ENCODE measurements at places on chromosomes 7 and 10.

DNA sequence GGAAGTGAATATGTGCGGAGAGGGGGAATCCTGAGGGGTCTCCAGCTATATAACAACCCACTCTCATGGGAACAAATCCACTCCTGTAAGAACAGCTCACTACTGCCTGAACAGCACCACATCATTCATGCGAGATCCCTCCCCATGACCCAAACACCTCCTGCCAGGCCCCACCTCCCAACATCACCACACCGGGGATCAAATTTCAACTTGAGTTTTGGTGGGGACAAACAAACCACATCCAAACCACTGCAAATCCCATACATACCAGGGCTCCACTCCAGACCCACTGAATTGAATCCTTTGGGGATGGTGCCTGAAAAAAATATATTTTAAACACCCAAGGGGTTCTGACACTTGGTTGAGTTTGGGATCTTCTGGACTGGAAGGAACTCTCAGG is 181.5 kb upstream of the PLXNA4 start:
- no peak for DNase-seq

- DNase-seq, result no peak
Measured at GRCh38 chr7:132656846-132657776, 80.8 kb upstream of the PLXNA4 start.

- DNase-seq, result no peak
Measured at GRCh38 chr10:71239946-71240795, 27.8 kb downstream of the UNC5B start.

DNA sequence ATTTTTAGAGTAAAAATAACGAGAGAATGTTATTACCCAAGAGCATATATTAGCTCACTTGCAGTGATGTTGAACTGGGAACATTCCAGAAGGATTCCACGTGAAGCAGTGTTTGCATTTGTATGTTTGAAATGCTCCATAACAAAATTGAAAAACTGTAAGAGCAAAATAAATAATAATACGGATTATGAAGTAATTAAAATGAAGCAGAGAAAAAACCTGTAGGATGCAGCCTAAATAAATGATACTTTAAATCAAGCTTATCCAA is 203.3 kb downstream of the BAMBI start:
- no peak for DNase-seq

DNA sequence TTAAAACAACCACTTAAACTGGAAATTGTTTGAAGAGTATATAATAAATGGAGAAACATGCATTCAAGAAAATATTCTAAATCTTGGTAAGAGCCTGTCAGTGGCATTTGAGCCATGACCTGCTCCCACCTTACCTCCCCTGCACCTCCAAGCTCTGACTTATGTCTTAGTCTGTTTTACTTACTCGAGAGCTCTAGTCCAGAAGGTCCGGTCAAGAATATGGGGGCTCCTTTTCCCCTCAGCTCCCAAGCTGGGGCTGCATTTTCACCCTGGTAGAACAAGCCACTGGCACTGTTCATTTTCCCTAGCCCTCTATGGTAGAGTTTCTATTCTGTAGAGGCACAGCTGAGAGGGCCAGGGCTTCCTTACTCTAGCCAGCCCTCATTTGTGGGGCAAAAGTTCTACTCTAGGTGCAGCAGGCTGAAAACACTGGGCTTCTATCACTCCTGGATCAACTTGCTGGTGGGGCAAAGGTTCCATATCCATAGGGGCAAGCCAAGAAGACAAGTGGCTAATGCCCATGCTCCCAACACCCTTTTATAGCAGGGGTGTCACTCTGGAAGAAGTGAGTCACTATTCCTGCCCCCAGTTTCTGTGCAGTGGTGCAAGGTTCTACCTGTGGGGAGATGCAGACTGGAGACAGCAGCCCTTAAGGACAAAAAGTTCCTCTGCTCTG is 40.6 kb downstream of the ZNF438 start:
- DNase-seq, result no peak

- no peak for DNase-seq
Measured at GRCh38 chr10:119283818-119284217, 76.4 kb downstream of the GRK5 start.

- DNase-seq, result no peak
Measured at GRCh38 chr7:32888505-32888904, 3.1 kb downstream of the KBTBD2 start.

GRCh38 chr7:82194016-82194643 is 249.4 kb downstream of the CACNA2D1 start:
- peak; percentile 56 for DNase-seq

DNA sequence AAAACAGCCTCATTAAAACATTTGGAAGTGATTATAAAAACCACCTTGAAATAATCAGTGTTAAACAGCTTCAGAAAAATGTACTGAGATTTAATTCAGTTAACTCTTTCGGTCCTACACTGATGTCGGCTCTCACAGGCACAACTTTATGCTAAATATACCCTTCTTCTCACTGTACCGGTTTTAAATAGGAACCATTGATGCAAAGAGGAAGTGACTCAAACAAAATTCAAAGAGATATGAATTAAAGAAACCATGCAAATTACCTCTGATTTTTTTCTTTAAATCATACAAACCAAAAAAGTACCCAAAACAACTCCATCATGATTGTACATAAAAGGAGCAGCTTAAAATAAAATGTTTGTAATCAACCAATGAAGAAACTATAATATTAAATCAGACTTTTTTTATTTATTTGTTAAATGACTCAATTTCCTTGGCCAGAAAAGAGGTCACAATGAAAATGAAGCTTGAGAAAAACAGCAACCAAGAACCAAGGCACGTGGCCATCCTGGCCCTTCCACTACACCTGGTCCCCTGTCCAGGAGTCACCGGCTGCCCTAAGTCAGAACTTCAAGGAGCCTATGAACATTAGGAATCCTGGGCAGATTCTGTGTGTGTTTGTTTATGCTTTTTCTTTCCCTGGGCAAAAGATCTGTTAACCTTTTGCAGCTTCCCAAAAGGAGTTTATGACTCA is 73.0 kb upstream of the CABCOCO1 start:
- DNase-seq, result no peak

DNA sequence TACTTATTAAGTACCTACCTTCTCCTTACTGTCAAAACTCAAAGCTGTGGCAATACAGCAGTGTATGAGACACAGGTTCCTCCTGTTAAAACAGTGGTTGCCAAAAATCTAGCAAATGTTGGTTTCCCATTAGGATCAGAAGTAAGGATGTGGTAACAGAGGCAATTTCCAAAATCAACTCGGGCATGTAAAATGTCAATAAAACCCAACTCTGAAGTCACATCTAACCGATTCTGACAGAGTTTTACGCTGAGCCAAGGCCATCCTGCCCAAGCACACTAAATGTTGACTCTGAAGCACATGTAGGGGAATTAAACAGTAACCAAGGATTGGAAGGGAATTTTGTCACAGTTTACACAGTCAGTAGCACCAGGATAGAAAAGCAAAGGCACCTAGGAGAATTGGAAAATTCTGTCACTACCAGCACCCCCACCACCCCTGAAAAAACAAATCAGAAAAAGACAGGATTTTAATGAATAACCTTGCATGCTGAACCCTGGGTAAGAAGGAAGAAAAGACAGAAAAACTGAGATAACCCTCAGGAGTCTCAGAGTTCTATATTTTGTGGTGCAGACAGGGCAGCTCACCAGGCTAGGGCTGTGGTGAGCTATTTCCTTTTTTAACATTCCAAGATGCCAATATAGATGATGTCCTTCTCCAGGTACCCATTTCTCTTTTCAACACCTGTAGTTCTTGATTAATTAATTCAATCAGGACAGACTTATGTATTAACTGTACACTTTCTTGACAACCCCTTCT is 119.5 kb downstream of the DOCK4 start:
- DNase-seq, result no peak

- DNase-seq, result no peak
Measured at GRCh38 chr10:69151984-69152383, 28.0 kb downstream of the VPS26A start.

GRCh38 chr7:131513245-131514061 is 43.0 kb downstream of the PODXL start:
- peak; percentile 82 for DNase-seq

GRCh38 chr7:102005933-102006480 is 188.6 kb downstream of the CUX1 start:
- no peak for DNase-seq

GRCh38 chr10:62959553-62959952 is 143.4 kb upstream of the EGR2 start:
- DNase-seq, result no peak

GRCh38 chr10:80413271-80413996 is 5.1 kb downstream of the PRXL2A start:
- DNase-seq, result no peak

- DNase-seq, result no peak
Measured at GRCh38 chr7:41955451-41955850, 252.6 kb upstream of the INHBA start.

DNA sequence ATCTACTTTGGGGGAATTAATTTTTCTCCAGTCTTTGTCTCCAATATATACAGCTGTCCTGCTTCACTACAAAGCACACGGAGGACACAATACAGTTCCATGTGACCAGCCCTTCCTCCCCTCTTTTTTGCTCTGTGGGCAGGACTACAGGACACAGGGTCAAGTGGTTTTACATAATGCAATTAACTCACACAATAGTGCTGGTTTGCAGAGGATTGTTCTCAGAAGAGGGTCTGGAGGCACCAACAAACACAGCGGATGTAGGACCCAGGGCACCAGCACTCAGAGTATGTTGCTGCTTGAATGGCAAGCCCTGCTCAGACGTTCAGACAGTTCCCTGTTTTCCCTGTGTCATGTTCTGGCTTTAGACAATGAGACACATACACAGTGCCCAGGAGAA is 52.0 kb upstream of the NPTX2 start:
- DNase-seq, result no peak

GRCh38 chr7:13144673-13145072 is 457.2 kb downstream of the ARL4A start:
- DNase-seq, result no peak

- no peak for DNase-seq
Measured at GRCh38 chr10:29600821-29601220, 34.0 kb downstream of the SVIL start.

DNA sequence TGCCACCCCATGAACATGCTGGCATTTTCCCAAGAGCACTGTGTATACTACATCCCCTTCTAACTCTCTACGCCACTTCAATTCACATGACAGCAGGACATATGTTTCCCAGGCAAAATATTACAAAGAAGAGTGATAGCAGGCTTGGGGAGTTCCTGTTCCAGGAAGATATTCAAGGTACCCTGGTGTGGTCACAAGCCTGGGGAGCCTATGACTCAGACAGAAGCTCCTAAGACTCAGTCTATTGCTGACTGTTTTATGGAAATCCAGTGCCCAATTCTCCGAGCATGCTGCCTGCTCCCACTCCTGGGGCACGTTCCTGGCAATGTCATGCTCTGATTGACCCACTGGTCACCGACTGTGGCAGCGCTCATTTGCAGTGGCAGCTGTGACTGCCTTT is 23.5 kb upstream of the ABLIM1 start:
- DNase-seq, result no peak

DNA sequence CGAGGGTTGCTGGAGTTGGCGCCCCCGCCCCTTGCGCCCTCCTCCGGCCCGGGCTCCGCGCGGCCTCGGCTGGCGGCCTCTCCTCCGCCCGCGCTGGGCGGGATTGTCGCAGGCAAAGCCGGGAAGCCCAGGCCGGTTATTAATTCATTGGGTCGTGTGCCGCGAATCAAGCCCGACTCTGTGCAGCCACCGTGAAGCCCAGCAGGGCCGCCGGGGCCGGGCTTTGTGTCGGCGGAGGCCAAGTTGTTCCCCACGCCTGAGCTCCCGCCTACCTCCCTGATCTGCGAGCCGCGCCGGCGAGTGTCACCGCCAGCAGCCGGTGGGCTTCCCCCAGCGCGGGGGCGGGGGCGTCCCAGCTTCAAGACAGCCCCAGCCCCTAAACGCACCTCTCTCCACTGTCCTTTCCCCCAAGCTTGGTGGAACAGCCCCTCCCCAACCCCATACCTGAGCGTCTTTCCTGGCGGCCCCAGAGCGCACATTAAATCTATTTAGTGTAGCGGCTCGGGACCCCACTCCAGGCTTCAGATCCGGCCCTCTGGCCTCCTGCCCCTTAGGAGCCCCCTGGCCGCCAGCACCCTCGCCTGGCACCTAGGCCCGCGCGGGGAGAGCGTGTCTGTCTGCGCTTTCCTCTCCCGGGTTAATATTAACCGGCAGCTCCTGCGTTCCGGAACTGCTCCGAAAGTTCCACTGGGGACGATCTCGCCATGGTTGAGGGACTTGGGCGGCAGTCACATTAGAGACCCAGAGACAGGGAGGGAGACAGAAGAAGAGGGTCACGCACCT is 3.5 kb downstream of the SHH start:
- DNase-seq, result no peak

- DNase-seq, result no peak
Measured at GRCh38 chr10:35641676-35642034, 441 bp downstream of the FZD8 start.

- DNase-seq, result no peak
Measured at GRCh38 chr10:1625079-1625478, 112.2 kb downstream of the ADARB2 start.

GRCh38 chr10:66440568-66440967 is 485.3 kb upstream of the LRRTM3 start:
- DNase-seq, result no peak

DNA sequence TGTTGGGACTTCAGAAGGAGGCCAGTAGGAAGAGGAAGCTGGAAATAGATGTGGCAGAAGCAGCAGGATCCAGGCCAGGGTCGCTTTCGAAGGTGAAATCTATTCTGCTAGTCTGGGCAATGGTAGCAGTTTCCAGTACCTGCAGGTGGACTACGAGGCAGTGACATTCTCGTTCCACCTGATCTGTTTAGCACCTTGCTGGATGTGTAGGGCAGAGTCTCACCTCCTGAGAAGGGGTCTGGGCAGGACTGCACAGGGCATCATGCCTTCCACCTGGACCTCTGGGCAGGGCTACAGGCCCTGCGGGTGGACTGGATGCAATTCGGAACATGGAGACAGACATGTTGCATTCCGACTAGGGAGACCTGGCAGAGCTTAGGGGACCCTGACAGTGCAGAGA is 254.8 kb upstream of the ZNF32 start:
- DNase-seq, result no peak

- DNase-seq, result no peak
Measured at GRCh38 chr7:68733219-68734153, 864.8 kb upstream of the AUTS2 start.

- DNase-seq, result no peak
Measured at GRCh38 chr10:42476101-42476500, 162.3 kb downstream of the ZNF33B start.

GRCh38 chr7:6650086-6650485 is 13.0 kb downstream of the ZNF316 start:
- no peak for DNase-seq

DNA sequence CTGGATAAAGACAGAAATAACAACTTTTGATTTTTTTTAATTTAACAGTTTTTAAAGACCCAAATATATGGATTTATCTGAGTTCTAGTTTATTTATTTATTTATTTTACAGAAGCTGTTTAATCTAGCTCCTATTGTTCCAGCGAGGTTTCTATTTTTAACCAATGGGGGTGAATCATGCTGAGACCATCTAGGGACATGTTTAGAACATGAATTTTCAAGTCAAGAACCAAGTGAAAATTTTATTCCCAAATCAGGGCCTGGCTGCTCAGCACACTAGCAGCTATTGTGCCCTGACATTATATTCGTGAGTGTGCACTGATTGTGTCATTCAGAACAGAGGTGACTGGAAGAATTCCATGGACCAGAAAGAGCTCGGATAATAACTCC is 24.6 kb upstream of the MPP7 start:
- DNase-seq, result no peak

- no peak for DNase-seq
Measured at GRCh38 chr7:22894546-22894945, 71.9 kb upstream of the TOMM7 start.
